ENCODE measurements at places on chromosomes 2 and 18.

DNA sequence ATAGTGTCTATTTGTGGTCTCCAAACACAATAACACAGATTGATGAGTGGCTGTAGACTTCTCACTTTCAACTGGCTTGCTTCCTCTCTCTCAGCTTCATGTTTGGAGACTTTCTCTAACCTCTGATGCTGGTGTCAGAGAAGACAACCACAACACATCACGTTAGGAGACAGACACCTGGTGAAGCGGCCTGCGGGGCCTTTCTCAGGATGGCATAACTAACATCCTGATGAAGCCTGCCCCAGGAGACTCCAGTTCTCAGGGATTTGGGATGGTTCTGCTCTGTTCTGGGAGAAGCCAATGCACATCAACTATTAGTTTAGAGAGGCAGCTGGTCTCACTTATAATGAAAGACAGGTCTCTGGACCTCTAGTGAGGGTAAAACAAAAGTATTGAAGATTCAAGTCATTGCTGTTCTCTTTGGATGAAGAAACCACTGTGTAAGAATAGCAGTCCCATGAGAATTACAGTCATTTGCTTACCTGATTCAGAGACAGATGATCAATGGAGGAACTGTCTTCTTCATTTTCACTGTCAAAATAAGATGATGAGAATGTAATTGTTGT, 2.0 kb downstream of the IL1A start:
- no peaks in the 10 kb centered on the region for H3K27me3 ChIP-seq
- DNase-seq = no peak
- no peaks in the 10 kb centered on the region for H3K4me1 ChIP-seq
- no peak overlapping the region for H3K27ac ChIP-seq
- H3K4me3 ChIP-seq = no peak overlapping the region

DNA sequence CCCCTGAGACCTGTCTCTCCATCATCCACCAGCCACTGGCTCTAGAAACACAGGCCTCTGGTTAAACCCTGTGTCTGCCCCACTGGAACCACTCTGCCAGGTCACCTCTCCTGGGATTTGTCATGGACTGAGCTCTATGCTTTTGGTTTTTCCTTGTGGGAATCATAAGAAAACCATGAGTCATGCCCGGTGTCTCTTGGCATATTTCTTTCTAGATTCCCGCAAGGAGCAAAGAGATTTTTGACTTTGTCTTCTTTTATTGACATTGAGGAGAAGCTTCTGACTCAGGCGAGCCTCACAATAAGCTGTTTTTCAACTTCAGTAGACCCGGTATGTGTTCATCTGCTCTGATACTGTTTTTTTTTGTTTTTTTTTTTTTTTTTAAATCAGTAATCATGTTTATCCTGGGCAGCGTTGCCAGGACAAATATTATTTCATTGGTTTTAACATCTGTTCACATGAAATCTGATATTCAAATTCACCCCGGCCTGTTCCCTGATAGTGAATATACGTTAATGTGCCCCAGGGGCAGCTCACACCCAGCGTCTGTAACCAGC, 207.1 kb downstream of the ACKR3 start:
- no peak overlapping the region for H3K4me3 ChIP-seq
- H3K27ac ChIP-seq = no peak overlapping the region
- no peaks in the 10 kb centered on the region for H3K27me3 ChIP-seq
- H3K4me1 ChIP-seq = no peaks in the 10 kb centered on the region
- H3K36me3 ChIP-seq = no peaks in the 10 kb centered on the region

- no peaks in the 10 kb centered on the region for H3K4me1 ChIP-seq
- H3K27me3 ChIP-seq = no peaks in the 10 kb centered on the region
- no peaks in the 10 kb centered on the region for H3K36me3 ChIP-seq
- no peak overlapping the region for H3K27ac ChIP-seq
These were observed 66.2 kb downstream of the HNMT start for GRCh38 chr2:138030459-138030858.

DNA sequence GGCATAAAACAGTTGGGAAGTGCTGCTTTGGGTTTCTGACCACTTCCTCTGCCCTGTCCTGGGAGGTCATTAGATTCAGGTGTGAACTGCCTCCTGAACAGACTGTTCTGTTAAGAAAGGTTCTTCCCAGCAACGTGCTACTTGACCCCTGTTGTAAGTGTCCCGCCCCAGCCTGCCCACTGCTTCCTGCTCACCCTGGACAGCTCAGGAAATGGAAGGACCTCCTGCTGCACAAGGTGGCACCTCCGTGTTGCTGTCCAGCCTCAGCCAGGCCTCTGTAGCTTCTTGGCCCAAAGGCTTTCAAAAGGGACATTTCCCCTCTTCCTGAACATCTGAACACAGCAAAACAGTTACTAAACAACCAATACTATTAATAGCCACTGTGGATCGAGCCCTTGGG, 5.3 kb downstream of the TOGARAM2 start:
- no peaks in the 10 kb centered on the region for H3K27me3 ChIP-seq
- no peak overlapping the region for H3K27ac ChIP-seq
- no peaks in the 10 kb centered on the region for H3K36me3 ChIP-seq

DNA sequence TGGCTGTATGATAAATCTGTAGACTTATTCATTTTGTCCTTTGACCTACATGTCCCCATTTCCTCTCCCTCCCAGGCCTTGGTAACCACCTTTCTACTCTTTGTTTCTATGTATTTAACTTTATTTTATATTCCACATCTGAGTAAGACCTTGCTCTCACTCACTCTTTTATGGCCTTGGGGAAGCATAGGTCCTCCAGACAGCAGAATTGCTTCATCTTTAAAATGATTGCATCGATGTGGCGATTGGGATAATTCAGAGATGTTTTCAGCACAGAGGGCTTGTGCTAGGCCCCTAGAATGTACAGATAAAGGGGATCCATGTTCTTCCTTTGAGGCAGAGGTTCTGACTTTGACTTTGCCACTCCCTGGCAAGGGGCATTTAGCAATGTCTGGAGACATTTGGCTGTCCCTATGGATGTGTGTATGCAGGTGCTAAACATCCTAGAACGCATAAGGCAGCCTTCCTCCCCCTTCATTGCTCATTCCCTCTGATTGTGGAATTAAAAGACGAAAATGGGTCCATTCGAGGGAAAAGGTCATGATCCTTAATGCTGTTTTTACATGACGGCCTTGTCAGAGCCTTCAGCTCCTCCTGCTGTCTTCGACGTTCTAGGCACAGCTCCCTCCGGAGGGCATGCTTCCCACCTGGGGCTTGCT, 1.2 kb upstream of the GPR39 start:
- no peaks in the 10 kb centered on the region for H3K36me3 ChIP-seq
- no peak for DNase-seq
- no peak overlapping the region for H3K4me3 ChIP-seq

- no peak overlapping the region for H3K27ac ChIP-seq
- H3K36me3 ChIP-seq = no peaks in the 10 kb centered on the region
- no peaks in the 10 kb centered on the region for H3K4me1 ChIP-seq
- DNase-seq = no peak
- H3K27me3 ChIP-seq = no peaks in the 10 kb centered on the region
These were observed 14.0 kb upstream of the TNS1 start for GRCh38 chr2:218016810-218017209.

DNA sequence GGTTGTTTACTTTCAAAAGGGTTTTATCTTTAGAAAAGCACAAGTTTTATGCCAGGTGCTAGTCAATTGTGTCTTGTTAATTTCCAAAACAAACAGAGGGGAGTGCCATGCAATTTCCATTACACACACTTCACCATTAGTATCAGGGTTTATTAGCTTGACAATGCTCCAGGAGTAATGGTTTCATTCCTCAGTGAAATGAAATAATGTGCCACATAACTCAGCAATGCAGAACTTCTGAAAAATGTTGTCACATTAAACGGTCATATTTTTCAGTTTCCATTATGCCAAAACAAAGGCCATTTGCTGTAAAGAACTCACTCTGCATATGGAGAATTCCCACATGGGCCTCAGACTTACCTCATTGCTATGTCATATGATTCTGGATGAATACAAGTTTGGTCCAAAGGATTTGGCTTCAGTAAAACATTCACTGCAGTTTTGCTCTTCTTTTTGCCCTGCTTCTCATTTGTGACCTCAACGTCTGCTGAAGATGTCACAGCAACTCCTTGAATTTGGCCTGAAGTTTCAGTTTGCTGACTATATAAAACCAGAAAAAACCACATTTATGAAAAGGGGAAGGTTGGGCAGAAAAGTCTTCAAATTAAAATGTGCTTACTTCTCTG, 198.2 kb downstream of the SRBD1 start:
- H3K27me3 ChIP-seq = no peaks in the 10 kb centered on the region
- no peak overlapping the region for H3K4me3 ChIP-seq
- no peak for DNase-seq
- H3K27ac ChIP-seq = no peak overlapping the region
- H3K4me1 ChIP-seq = no peaks in the 10 kb centered on the region

- no peaks in the 10 kb centered on the region for H3K27me3 ChIP-seq
- H3K36me3 ChIP-seq = no peaks in the 10 kb centered on the region
- H3K4me1 ChIP-seq = no peaks in the 10 kb centered on the region
- no peak for DNase-seq
- no peak overlapping the region for H3K4me3 ChIP-seq
These were observed 904.2 kb upstream of the NXPH2 start for GRCh38 chr2:139684286-139684860.

GRCh38 chr18:37617623-37618022, 52.0 kb upstream of the CELF4 start:
- no peak overlapping the region for H3K27ac ChIP-seq
- H3K36me3 ChIP-seq = no peaks in the 10 kb centered on the region
- DNase-seq = no peak
- H3K4me1 ChIP-seq = no peaks in the 10 kb centered on the region
- H3K4me3 ChIP-seq = no peak overlapping the region
- no peaks in the 10 kb centered on the region for H3K27me3 ChIP-seq

DNA sequence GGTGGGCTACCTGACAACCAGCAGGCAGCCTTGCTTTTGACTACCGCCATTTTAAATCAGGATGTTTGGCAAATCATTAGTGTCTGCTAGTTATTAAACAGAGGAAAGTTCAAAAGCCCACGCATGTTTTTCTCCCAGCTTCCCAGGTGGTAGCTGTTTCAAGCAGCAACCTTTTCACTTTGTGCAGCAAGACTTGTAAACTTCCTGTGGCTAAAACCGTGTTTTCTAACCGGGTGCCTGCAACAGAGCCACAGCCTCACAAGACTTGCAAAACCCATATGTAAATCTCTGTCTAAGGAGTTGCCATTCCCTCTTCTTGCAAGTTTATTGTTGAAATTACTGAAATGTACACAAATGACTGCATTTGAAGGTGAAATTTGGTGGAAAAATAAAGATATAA, 633.1 kb downstream of the BCL11A start:
- H3K4me3 ChIP-seq = no peak overlapping the region
- no peaks in the 10 kb centered on the region for H3K27me3 ChIP-seq
- no peak for DNase-seq
- H3K27ac ChIP-seq = no peak overlapping the region

DNA sequence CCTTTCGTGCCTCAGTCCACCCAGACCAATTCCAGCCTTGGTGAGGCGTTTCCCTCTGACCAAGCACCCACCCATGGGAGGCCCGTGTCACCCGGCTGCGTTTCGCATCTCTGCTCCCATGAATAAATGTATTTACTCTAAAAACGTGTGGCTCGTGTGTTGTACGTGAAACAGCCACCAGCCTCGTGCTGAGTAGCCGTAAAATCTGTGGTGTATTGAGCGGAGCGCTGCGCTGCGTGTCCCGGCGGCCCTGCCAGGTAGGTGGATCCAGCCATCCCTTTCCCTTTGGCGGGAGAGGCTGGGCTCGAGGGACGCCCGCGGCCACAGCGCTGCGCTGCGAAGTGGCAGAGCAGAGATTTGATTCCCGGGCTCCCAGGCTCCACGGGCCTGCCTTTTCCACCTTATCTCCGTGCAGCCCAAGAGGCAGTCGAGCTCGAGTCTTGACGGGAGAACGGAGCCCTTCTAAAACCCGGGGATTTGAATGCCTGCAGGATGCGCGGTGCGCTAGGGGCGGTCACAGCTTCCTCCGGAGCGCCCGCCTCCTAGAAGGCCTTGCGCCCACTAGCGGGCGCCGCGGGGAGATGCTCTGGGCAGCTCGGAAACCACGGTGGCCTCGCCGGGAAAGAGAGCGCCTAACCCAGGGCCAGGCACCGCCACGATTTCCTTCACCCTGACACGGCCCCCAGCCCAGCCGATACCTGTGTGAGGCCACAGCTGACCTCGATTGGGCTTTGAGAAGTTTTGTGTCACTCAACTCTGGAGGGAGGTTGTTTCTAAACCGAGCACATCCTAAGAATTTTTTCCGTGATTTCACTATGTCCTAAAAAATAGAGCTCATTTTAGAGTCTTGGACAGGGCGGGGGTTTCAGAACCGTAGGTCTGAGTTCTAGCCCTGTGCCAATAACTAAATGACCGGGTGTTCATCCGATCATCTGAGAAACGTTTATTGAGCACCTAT, 3.9 kb upstream of the PSMD1 start:
- H3K27ac ChIP-seq = peak overlapping the region; percentile 34
- H3K27me3 ChIP-seq = no peaks in the 10 kb centered on the region
- peaks cover 12% of the 10 kb centered on the region for H3K4me1 ChIP-seq
- DNase-seq = peak; percentile 95
- H3K4me3 ChIP-seq = peak overlapping the region; percentile 76

GRCh38 chr2:20595439-20596192, 55.3 kb downstream of the HS1BP3 start:
- H3K4me1 ChIP-seq = peaks cover 2% of the 10 kb centered on the region
- H3K27ac ChIP-seq = peak overlapping the region; percentile 81
- H3K27me3 ChIP-seq = no peaks in the 10 kb centered on the region
- H3K36me3 ChIP-seq = no peaks in the 10 kb centered on the region
- DNase-seq = no peak

GRCh38 chr18:66749481-66750035, 145.7 kb upstream of the CDH19 start:
- no peaks in the 10 kb centered on the region for H3K36me3 ChIP-seq
- no peak overlapping the region for H3K4me3 ChIP-seq
- H3K4me1 ChIP-seq = no peaks in the 10 kb centered on the region
- H3K27me3 ChIP-seq = no peaks in the 10 kb centered on the region
- no peak for DNase-seq

GRCh38 chr2:46849721-46850556, 65.7 kb downstream of the MCFD2 start:
- peaks cover 4% of the 10 kb centered on the region for H3K4me1 ChIP-seq
- H3K4me3 ChIP-seq = no peak overlapping the region
- peak overlapping the region; percentile 43 for H3K27ac ChIP-seq
- peak; percentile 87 for DNase-seq
- no peaks in the 10 kb centered on the region for H3K36me3 ChIP-seq

DNA sequence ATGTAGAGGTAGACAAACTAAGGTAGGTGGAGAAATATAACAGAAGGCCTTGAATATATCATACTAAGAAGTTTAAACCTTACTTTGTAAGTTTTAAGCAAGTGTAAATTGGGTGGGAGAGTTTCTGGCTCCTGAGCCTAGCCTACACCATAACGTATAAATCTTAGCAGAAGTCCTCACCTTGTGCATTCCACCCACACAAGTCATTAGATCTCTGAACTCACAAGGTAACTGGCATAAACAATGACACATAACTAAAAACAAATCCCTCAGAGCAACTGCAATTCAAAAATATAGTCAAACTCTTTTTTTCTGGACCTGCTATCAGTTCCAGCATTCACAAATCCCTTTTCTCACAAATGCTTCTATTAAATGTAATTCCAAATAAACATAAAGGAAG, 9.4 kb downstream of the REV1 start:
- no peaks in the 10 kb centered on the region for H3K36me3 ChIP-seq
- H3K27ac ChIP-seq = no peak overlapping the region
- no peak for DNase-seq

Data from kidney (tissue), 22 donors.